ENCODE measurements at places on chromosomes 16 and 17.

- no peak for DNase-seq
Observed at GRCh38 chr17:68288375-68288774, 2.6 kb downstream of the SLC16A6 start.

DNA sequence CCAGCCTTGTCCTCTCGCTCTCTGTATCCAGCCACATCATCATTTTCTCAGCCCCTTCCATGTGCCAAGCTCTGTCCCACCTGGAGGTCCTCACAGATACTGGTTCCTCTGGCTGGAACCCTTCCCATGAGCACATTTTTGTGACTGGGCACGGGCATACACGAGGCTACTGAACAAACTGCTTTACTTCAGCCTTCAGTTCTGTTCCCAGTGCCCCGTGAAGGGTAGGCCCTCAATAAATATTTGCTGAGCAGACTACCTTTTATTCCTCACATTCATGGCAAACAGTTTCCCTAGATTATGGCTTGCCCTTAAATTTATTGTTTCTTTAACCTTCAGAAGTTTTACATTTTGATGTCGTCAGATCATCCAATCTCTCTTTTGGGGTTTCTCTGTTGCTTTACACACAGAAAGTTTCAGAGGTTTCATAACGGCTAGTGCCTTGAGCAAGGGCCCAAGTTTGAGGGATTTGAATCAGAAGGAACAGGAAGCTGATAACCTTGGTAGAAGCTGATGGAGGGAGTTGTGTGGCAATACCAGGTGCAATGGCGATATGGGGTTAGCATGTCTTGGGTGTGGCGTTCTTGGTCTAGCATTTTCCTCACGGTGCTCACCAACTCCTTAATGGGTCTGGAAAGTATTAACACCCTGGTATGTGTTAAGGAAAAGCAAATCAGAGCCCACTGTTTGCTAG lies 27.8 kb downstream of the TMEM92 start:
- DNase-seq, result no peak

- no peak for DNase-seq
Observed at GRCh38 chr17:79619636-79620206, 8.9 kb upstream of the RBFOX3 start.

GRCh38 chr16:4319454-4320421 lies 3.9 kb downstream of the GLIS2 start:
- no peak for DNase-seq

DNA sequence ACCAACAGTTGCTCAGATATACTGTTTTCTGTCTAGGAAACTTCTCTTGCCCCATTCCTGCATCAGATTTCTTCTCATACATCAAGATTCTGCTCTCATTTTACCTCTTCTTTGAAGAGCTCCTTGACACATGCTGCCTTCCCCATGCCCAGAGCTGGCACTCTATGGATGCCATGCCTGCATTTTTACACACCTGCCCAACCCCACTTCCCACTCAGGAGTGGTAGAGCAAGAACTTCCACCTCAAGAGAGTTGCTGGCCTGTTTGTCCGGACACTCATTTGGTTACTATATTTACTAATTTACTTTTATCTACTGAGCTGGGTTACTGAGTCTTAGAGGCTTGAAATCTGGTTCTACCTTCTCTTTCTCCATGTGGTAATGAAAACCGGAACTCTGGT lies 98.3 kb upstream of the HLF start:
- no peak for DNase-seq

All from NCI-H187 (cell line).